ENCODE measurements at places on chromosomes 16 and 17.

GRCh38 chr17:81804559-81805399 lies 829 bp downstream of the GCGR start:
- no peak for DNase-seq

DNA sequence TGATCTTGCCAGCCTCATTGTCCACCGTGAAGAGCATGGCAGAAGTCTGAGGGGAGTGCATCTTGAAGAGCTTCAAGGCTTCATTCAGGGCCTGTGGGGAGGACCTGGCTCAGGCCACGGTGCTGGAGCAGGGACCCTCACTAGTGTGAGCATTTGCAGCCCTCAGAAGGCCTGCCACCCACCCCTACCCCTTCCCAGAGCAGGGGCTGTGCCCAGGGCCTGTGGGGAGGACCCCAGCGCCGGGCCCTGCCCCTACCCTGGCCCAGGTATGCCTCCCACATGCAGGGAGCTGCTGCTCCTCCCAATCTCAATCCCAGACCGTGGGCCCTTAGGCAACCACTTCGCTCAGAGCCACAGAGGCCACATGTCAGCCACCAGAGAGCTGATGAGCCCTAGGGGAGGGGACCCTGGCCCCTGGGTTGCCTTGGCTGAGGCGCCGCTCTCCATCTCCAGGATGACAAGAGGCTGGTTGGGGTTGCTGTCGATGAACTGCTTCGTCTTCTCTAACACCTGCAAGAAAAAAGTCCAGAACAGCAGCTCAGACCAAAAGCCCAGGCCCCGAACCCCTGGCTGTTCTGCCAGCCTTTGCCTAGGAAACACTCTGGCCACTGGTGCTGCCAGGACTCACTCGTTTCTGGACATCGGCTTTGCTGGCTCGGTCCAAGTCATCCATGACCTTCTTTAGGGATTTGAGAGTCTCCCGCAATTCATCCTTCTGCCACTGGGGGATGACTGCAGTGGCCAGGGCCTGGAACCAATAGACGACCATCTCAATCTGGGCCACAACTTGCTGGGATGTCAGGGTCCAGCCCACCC lies 1.8 kb upstream of the EXOSC6 start:
- DNase-seq, result no peak

DNA sequence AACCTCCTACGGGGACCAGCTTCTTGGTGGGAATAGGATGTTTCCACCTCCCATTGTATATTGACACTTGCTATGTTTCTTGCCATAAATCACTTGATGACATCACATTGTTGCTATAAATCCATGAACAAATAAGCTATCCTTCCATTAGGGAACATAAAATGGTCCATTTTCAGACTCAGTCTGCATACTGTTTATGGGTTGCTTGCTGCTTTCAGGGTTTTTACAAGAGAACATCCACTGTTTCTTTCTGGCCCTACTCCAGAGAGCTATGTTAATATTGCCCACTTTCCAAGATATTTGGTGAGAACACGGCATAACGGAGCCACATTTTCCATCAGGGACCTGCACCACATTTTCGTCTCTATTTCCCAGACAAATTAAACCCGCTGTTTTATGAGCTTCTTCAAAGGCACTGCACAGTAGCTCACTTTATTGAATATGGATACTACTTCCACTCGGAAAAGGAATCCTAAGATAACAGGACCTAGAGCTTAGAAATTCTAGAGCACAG lies 800.2 kb downstream of the KCNJ2 start:
- DNase-seq, result no peak

DNA sequence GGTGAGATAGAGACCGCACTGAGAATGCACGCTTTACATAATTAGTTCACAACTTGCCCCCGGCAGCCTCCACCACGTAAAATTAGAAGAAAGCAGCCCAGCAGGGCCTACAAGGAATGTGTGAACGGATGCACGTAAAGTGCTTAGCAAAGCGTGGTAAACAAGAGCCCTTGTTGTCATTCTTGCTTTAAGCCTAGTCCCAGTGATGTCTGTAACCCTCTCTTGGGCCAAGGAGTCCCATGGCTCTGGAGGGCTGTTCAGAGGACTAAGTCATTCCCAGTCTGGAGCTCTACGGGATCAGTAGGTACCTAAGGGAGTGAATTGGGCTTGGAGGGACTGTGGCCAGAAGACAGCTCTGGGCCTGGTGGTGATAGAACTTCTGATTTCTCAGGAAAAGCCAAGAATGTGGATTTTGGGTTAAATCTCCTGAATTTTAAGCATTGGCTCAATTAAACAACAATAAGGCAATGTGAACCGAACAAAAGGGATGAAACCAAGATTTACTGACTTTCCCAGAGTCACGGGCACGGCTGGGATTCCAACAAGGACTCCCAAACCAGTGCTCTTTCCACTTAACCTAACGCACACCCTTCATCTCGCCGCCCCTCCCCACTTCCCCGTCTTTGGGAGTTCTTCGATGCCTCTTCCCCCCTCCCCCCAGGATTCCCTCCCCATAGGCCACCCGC lies 775 bp upstream of the CHP2 start:
- DNase-seq, result no peak

- DNase-seq, result no peak
Observed at GRCh38 chr16:30786936-30787612, at the start of gene ZNF629. Gene ZNF629, minus strand, starts transcription at chr16:30787205. Its CDS starts 2,723 bp downstream, at chr16:30784482.

DNA sequence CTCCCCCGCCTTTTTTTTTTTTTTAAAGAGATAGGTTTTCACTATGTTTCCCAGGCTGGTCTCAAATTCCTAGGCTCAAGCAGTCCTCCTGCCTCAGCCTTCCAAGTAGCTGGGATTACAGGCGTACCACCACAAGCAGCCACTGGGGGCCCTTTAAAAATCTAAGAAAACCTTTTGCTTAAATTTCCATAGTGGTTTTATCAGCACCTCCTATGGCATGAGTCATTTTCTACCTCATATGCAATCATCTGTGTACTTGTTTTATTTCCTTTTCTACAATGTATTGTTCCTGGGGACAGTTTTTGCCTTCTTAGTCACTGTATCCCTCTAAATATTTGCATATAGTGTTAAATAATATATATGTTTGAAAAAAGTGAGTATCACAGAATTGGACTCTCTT lies 29.2 kb downstream of the GNA13 start:
- DNase-seq, result no peak

GRCh38 chr16:2881783-2882649 lies 999 bp upstream of the FLYWCH2 start:
- no peak for DNase-seq

- DNase-seq, result no peak
Observed at GRCh38 chr16:86998196-86999001, 318.8 kb downstream of the C16orf95 start.

DNA sequence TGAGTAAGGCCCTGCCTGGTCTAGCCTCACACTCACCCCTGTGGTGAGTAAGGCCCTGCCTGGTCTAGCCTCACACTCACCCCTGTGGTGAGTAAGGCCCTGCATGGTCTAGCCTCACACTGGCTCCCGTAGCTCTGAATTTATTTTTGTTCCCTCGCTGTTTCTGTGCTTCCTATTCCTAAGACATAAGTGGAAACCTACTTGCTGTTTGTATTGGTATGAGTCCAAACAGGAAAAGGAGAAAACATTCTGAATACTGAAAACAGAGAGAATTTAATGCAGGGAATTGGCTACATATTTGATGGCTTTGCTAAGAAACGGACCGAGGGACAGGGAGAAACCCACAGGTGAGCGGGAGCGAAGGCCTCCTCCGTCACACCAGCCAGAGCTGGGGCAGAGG lies 267.8 kb downstream of the FOXL1 start:
- no peak for DNase-seq

DNA sequence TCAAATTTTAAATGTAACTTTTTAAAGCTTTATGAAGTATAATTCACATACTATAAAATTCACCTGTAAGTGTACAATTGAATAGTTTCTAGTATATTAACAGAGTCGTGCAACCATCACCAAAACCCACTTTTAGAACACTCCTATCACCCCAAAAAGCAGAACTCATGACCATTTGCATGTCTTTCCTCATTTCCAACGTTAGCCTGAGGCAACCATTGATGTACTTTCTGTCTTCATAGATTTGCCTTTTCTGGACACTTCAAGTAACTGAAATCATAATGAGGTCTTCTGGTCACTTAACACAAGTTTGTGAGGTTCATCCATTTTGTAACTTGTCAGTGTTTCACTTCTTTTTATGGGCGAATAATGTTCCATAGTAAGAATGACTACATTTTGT lies 33.2 kb downstream of the METTL16 start:
- DNase-seq, result no peak

DNA sequence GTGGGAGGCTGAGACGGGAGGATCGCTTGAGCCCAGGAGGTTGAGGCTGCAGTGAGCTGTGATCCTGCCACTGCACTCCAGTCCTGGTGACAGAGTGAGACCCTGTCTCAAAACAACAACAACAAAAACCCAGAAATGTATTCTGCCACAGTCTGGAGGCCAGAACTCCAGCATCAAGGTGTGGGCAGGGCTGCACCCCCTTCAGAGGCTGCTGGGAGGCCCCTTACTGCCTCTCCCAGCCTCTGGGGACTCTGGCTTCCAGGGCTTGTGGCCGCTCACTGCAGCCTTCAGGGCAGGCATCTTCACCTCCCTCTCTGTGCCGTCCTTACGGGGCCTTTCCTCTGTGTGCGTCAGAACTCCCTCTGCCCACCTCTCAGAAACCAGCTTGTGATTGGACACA lies 209.4 kb upstream of the GSE1 start:
- DNase-seq, result no peak

GRCh38 chr17:22669721-22670120 lies 977.4 kb downstream of the KCNJ18 start:
- DNase-seq, result no peak

GRCh38 chr16:52308051-52308450 lies 238.9 kb downstream of the TOX3 start:
- DNase-seq, result no peak

DNA sequence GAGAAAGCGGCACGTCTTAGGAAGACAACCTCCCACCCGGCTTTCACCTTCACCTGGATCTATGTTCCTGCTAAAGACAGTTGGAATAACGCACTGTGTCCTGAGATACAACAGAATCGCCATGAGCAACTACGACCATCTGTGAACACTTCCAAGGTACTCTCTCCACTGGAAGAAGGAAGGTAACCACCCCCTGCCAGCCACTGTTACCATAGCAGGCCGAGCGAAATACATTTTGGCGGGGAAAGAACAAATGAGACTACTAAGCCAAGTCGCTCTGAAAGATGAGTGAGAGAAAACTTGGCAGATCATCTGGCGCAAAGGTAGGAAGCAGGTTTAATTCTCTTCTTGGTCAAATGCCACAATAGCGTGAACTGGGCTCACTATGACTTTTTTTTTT lies 9.8 kb downstream of the CRK start:
- no peak for DNase-seq

GRCh38 chr16:53841884-53842283 lies 137.9 kb downstream of the FTO start:
- DNase-seq, result no peak

GRCh38 chr16:23594186-23594585 lies 1.9 kb downstream of the NDUFAB1 start:
- DNase-seq, result no peak

GRCh38 chr17:11857006-11857405 lies 140.3 kb downstream of the ZNF18 start:
- no peak for DNase-seq

- DNase-seq, result no peak
Observed at GRCh38 chr16:70685938-70686375, at the start of gene MTSS2. Gene MTSS2, minus strand, starts transcription at chr16:70686053. Its CDS starts 262 bp downstream, at chr16:70685791.

- DNase-seq, result no peak
Observed at GRCh38 chr16:12709807-12710206, 93.9 kb downstream of the CPPED1 start.

All from stimulated activated CD8-positive, alpha-beta memory T cell treated with anti-CD3 and anti-CD28 coated beads, Interleukin-4, amount 100 ng/mL, for 4 hours (primary cell).